ENCODE measurements at places on chromosomes 2 and 18.

GRCh38 chr2:221166292-221166691 lies 405.8 kb downstream of the EPHA4 start:
- DNase-seq, result peak; percentile 96

- DNase-seq, result peak; percentile 9
Measured at GRCh38 chr2:20675701-20676352, 8.9 kb downstream of the GDF7 start.

DNA sequence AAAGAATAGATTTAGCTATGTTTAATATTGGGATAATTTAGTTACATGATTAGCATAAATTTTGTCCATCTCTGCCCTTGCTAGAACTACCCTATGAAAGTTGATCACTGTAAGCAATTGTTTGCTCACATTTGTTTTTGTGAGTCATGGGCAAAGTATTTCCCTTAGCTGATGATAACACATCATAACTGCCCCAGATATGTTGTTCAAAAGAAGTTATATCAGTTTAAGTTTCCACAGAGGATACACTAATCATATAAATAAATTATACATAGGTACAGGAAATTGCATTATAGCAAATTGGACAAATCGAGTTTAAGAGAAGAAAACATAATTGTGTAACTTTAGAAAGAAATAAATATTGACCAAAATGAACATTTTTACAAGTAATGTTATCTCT lies 223.2 kb upstream of the PIK3C3 start:
- no peak for DNase-seq

GRCh38 chr2:146979746-146980145 lies 865.1 kb upstream of the ACVR2A start:
- no peak for DNase-seq

- DNase-seq, result no peak
Measured at GRCh38 chr2:101149241-101150192, 1.7 kb downstream of the TBC1D8 start.

DNA sequence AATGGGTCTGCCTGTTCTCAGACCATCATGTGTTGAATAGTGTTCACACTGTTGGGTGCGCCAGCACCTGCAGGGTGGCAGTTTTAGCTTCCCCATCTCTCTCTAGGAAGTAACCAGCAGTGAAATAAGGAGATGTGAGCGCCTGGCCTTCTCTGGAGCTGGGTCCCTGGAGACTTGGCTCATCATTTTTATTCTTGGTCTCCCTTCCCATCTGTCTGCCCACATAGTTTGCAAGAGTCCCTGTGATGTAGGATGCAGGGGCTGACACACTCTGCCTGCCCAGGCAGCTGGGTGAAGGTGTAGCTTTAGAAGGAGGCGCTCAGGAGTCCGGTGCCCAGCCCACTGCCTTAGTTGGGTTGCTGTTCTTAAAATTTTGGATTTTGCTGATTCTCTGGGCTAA lies 172.2 kb downstream of the LDLRAD4 start:
- peak; percentile 45 for DNase-seq

DNA sequence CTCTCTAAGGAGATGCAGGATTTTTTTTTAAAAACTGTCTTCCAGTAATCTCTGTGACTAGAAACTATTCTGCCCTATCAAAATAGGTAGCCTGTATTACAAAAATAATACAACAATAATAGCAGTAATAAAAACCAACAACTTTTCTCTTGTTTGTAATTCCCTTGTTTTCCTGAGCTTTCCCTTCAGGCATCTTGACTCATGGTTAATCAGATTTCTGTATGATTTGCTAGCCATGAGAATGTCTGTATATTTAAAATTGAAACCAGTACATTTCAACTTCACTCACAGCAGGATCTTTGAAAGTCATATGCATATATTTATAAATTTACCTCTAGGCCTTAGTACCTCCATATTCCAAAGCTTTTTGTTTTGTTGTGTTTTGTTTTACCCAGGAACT lies 38.2 kb downstream of the SLC4A10 start:
- DNase-seq, result no peak

DNA sequence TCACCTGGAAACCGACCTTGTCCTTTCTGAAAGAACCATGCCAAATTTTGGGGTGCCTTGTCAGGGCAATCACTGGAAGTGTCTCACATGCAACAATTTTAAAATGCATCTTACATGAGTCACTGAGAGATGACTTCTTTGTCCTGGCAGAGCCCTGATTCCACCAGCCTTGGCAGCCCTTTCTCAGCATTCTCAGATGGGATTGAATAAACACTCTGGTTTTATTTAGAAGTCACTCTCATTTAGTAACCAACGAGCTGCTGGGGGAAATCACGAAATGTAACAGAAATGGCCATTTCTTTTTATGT lies 3.8 kb upstream of the ATP8B1 start:
- DNase-seq, result no peak

GRCh38 chr2:47225061-47225783 lies 70.1 kb upstream of the STPG4 start:
- DNase-seq, result peak; percentile 57

- no peak for DNase-seq
Measured at GRCh38 chr18:32773382-32773712, 524 bp upstream of the KLHL14 start.

DNA sequence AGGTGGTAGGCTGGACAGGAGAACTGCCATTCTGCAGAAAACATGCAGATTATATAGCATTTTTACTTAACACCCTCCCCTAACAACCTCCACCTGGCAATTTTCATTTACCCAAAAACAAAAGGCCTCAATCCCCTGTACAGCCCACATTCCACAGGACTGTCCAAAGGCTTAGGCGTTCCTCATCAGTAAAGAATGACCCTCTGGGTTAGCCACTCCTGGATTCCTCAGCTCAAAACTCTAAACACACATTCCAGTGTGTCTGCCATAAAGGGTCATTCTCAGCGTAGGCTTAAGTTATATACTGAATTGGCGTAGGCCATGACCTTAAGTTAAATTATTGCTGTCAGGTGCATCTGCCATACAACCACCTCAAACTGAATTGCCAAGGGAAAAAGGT lies 261.8 kb upstream of the CHAC2 start:
- DNase-seq, result no peak

GRCh38 chr2:67948506-67948905 lies 114.3 kb downstream of the C1D start:
- no peak for DNase-seq

DNA sequence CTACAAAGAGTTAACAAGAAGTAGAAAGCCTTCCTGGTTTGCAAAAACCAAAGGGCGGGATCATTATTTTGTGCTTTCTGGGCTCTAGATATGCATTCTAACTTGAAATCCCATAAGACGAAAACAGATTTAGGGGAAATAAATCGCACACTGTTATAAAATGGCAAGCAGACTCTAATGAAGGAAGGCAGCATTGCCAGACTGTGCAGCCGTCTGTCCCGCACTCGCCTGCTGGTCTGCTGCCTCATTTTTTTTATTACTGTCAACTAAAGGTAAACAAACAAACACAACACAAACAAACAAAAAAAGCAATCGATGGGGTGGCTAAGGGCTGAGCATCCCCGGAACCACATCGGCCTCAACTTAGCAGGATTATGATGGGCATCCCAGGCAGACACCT lies 24.4 kb downstream of the ZNF521 start:
- no peak for DNase-seq

- no peak for DNase-seq
Measured at GRCh38 chr2:119004602-119005001, 62.6 kb downstream of the MARCO start.

DNA sequence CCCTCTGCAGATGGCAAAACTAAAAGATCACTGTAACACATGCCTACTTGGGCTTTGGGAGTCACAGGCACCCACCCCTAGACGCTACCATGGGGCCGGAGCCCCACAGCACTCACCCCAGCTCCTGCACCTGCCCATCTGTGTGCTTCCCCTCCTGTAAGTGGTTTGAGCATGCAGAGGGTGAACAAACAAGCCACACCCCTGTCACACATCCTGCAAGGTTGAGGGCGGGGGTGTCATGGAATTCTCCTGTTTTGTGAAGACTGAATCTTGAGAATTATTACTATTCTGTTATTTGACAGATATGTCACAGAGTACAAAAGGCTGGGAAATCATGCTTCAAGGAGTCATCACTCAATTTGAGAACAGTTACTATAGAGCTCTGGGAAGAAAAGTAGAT lies 60.9 kb downstream of the RFTN2 start:
- no peak for DNase-seq
